Mucosa of gallbladder (tissue), 1 donor: ENCODE measurements at places on chromosomes 2 and 18. TPM values are rescaled to one million over a fixed set of nuclear protein-coding genes. Genes with fewer than 3 reads are reported as not detected.

- DNase-seq = no peak
These were observed 90.3 kb downstream of the ROCK2 start for GRCh38 chr2:11254100-11254536.

DNA sequence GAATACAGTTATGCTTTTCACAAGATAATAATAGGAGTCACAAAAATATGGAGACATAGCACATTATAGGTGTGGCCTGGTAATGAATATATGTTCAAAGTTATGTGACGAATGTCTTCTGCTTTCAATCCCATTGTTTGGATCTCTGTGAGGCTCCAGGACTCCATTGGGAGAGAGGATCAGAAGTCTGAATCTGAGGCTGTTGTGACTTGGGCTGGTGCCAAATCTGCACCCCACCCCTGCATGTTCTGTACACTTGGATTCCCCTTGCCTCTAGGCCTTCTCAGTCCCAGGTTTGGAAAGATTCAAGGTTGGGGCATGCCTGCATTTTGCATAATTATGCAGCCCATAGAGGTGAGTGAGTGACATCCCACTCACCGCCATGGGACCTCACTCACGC lies 103.1 kb upstream of the MGAT5 start:
- no peak for DNase-seq

- no peak for DNase-seq
These were observed 360.7 kb upstream of the CWC22 start for GRCh38 chr2:180367815-180368214.

- peak; percentile 50 for DNase-seq
These were observed at the start of gene MTA3 for GRCh38 chr2:42568401-42569115. Gene MTA3, plus strand, starts transcription at chr2:42568632. Its CDS starts 114 bp downstream, at chr2:42568746.

Gene CENPA
- total RNA-seq = 1.3 TPM

Gene AAK1
- total RNA-seq = 83.4 TPM

GRCh38 chr18:73549236-73549635 lies 598.4 kb downstream of the FBXO15 start:
- DNase-seq = no peak

DNA sequence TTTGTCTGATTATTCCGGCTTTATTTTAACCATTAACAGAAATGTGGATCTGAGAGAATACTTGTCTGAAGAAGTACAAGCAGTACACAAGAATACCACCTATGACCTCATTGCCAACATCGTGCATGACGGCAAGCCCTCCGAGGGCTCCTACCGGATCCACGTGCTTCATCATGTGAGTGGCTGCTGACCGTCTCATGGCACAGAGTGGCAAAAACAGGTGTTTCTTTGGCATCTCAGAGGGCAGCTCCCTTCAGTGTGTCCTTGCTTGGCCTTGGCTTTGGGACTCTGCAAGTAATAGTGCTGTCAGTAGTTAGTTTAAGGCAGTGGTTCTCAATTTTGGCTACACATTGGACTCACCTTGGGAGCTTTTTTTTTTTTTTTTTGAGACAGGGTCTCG lies 23.1 kb downstream of the SFTPB start:
- DNase-seq = no peak

DNA sequence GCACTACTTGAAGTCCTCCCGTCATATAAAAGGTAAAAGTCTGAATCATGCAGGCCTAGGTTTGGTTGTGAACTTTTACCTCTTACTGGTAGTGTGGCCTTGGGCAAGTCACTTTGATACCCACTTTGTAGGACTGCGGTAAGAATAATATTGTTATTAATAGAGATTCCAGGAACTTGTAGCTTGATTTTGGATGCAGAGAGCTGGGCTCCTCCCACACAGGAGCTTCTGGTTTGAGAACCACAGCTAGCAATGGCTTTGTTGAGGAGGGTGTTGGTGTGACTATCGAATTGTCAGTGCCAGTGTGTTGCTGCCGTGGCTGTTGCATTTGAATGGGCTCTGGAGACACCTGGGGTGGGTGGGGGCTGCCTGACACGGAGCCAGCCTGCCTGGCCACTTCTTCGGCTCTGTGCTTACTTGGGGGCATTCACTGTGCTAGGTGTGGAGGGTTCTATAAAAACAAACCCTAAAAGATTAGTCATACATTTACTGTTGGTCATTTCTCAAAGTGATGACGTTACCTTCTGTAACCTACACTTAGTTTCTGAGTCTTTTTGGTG lies 38.5 kb downstream of the ASAP2 start:
- no peak for DNase-seq
